Activated naive CD8-positive, alpha-beta T cell treated with anti-CD3 and anti-CD28 coated beads for 36 hours (primary cell): ENCODE measurements at places on chromosomes 16 and 17.

DNA sequence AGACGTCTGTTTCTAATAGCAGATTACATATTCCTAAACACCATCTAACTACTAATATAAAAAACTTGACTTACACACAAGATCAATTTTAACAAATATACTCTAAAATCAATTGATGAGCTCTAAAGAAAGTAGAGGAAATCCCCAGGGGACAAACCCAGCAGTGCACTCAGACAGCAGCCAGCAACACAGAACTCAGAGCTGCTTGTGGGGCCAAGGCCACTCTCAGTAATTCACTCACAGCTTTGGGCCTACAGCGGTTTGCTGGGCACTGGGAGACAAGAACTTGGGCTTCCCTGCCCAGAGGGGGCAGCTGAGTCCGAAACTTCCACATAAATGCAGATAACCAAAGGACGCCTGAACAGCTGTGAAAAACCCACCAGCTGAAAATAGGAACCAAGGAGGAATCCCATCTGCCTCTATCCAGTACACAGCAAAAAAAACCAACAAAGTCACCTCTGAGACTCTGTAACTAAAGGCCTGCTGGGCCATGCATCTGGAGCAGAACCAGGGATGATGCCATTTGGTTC, 21.4 kb downstream of the NPLOC4 start:
- no peak for DNase-seq

GRCh38 chr17:16352667-16353316, 477 bp downstream of the CENPV start:
- no peak for DNase-seq

DNA sequence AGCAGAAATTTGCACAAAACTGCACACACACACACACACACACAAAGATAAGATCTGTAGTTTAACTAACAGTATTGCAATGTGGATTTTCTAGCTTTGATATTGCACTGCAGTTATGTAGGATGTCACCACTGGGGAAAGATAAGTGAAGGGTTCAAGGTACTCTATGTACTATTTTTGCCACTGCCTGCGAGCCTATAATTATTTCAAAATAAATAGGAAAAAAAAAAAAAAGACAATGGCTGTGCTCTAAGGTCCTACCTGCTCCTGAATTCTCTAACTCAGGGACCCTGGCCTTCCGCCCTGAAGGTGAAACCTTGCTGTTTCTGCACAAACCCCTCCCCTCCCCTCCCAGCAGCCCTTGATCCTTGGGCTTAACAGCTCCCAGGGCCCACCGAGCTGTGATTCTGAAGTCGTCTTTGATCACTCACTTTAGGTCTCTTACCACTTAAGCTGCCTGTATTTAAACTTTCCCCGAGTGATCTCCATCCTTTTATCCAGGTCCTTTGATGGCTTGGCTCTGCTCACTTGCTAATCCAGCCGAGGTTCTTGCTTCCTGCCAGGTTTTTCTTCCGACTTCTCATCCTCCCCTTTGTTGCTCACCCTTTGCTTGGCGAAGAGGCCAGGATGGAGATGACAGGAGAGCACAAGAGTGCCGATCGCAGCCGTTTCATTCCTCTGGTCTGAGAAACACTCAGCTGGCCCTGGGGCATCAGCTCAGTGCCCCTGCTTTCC, 37.7 kb downstream of the TMEM114 start:
- DNase-seq, result no peak

GRCh38 chr16:55908641-55909040, 33.5 kb upstream of the CES5A start:
- DNase-seq, result no peak

- DNase-seq, result no peak
Observed at GRCh38 chr16:14179116-14179515, 108.0 kb downstream of the MRTFB start.

DNA sequence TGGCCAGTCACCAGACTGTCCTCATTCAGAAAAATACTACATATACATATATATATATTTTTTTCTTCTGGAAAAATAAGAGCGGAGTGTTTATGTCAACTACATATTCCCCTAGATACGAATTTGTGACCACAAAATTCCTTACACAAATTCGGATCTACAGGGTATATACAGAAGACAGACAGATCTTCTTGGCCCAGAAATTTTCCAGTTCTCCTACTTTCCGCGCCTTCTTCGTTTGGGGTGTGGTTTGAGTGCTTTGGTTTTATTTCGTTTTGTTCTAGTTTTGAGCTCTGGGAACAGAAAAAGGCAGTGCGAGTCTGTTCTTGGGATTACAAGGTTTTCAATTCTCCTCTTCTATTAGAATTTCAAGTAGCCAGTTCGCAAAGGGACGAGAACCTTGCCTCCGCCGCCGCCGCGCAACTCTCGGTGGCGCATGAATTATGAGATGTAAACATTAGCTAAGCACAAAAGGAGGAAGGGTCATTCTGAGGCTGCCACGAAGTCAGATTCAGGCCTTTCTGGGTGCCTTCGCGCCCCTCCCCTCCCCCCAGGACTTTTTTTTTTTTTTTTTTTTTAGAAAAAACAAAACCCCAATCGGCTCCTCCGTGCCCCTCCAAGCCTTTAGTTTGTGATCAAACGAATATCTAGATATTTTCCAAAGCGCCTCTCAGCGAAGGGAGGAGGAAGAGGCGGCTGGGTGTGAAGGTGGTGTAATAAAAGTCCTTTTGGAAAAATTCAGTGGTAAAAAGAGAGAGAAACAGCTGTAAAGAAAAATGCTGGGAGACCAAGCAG, 1.8 kb upstream of the HOXB4 start:
- DNase-seq, result no peak

DNA sequence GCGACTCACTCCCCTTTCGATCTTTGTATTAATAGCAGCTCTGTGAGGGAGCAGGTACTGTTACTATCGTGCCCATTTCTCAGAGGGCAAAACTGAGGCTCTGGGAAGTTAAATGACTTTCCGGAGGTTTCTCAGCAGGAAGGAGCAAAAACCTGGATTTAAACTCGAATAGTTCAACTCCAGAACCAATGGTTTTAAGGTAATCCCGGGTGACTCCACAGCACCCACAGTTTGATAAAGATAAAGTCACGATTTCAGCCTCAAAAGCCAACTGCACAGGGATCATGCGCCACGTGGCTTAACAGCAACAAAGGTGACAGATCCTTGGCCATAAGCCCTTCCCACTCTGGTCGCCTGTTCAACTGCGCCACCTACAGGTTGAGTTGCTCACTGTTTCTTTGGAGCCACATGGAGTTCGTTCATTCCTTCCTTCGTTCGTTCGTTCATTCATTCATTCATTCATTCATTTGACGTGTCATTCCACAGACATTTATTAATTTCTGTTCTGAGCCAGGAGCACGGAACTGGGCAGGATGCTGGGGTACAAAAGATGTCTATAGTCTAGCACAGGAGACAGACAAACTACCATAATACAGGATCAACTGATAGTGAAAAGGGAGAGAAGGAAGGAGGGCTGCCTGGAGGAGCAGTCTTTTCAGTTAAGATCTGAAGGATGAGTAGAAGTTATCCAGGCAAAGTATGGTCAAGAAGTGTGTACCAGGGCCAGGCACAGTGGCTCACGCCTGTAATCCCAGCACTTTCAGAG, 134.8 kb downstream of the HS3ST2 start:
- peak; percentile 57 for DNase-seq

DNA sequence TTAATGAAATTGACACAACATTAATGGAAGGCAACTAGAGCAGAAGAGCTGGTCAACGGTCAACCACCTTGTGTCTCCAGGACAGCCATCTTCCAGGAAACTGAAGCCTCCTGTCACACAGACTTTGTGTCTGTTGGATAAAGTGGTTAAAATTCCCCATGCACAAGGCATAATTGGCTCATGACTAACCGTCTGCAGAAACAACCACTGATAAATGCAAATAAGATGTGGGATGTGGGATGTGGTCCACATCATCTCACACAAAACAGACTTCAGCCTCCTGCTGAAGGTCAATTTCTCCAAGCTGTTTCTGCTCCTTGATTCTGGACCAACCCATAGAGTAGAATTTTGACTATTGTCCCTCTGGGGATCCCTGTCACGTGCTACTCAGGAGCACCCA, 26.9 kb upstream of the XYLT1 start:
- no peak for DNase-seq

DNA sequence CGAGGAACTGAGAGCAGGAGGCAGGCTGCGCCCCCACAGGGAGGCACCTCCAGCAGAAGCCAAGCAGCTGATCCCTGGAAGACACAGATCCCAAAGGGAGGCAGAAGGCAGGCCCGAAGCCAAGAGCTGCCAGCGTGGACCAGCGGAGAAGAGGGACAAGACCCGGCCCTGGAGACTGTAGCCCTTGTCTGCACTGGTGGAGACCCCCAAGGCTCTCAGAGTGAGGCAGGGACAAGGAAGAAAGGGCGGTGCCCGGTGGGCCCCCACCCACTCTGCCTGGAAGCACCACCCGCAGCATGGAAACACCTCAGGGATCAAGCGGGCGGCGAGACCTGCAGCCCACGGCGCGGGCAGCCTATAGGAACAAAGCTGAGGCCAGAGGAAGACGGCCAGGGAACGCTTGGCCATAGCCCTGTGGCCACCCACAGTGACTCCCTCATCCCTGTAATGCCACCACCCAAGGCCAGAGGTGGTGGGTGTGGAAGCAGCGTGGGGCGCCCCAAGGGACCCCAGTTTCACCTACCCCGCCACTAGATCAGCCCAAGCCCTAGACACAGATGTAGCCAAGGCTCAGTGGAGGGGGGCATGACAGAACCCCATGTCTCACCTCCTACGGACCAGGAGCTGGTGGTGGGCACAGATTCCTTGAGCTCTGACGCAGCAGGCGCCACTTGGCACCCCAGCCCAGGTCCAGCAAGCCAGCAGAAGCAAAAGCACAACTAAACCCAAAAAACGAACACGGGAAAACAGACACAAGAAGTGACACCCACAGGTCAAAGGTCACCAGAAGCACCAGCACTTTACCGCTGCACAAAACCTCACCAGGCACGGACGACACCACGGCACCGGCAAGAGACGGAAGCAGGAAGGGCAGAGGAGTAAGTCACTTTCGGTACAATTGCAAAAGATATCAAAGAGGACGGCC, 2.9 kb upstream of the SIRT7 start:
- DNase-seq, result no peak

DNA sequence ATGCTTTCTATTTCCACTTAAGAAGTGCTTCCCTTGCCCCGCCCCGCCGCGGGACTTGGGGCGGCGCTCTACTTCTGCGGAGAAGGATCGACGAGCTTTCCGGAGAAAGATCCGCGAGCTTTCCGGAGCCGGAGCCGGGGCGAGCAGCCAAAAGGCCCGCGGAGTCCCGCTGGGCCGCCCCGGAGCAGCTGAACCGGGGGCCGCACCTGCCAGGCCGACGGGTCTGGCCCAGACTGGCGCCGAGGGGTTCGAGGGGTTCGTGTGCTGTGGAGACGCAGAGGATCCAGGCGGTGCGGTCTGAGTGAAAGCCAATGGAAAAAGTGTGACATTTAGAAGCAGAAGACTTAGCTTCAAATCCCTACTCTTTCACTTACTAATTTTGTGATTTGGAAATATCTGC, 50.8 kb downstream of the TBC1D26 start:
- DNase-seq, result peak; percentile 30

DNA sequence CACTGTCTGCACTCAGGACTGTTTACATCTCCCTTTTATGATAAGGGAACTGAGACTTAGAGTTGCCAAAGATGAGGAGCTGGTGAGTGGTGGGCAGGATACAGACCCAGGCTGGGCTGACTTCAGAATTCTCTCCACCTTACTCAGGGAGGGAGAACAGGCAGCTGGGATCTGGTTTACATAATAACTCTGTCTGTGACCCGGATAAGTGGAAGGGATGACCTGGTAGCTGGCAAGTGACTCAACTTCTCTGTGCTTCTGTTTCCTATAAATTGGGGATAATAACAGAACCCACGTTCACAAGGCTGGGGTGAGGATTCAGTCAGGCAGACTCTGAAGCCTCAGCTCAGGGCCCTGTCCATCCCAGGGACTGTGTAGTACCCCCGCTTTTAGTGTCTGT, 2.6 kb downstream of the SNX20 start:
- no peak for DNase-seq

GRCh38 chr17:78450696-78451345, 72.4 kb downstream of the PGS1 start:
- no peak for DNase-seq

- peak; percentile 88 for DNase-seq
Observed at GRCh38 chr16:3152277-3152990, 17.6 kb downstream of the ZNF213 start.

- DNase-seq, result no peak
Observed at GRCh38 chr17:78407387-78408000, 29.0 kb downstream of the PGS1 start.

- no peak for DNase-seq
Observed at GRCh38 chr16:79003026-79003609, 597.4 kb downstream of the MAF start.

GRCh38 chr17:63191610-63192009, 225.6 kb downstream of the TANC2 start:
- no peak for DNase-seq

DNA sequence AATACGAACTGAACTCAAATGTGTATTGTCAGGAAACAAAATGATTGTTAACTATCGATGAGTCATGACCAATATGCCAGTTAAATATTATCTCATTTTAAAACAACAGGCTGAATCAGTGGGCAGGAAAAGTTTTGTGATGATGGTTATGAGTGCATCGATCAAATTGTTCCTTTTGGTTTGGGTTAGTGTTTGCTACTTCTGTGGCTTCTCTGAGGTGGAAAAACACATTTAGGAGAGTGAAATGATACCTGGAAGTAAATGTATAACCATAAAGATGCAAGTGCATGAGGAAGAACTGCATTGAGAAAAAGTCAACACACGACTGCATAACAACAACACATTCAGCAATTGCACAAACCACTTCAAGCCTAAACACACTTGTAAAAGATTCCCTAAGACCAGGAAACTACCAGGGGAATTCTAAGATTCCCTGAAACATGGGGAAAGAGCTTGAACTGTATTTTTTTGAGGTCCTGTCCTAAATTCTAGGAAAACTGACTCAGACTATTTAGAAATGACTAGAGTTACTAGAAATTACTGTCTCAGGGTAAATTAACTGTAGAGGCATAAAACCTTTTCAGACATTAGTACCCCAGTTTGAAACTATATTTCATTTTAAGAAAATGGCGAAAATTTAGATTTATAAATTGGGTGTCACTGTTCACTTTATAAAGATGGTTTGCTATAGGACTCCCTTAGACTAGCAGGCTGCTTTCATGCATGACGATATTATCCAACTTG, 44.8 kb downstream of the CDYL2 start:
- no peak for DNase-seq

GRCh38 chr16:27491894-27492587, 57.7 kb downstream of the GTF3C1 start:
- no peak for DNase-seq

DNA sequence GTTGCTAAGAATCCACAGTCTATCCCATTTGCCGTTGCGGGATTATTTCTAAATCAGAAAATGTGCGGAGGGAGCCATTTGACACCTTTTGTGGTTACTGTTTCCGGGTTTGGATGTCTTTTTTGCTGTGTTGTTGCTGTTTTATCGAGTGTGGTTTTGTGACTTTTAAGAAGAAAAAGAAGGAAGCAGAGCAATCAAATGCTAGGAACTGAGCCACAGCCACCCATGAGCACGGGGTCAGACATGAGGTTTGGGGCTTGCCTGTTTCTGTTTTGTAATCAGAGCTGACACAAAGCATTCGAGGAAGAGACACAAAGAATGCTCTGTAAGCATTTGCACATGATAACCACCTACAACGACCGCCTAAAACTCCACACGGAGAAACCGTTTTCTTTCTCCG, 53.1 kb upstream of the CHMP6 start:
- DNase-seq, result peak; percentile 38
